ENCODE measurements at places on chromosomes 5 and 9.

DNA sequence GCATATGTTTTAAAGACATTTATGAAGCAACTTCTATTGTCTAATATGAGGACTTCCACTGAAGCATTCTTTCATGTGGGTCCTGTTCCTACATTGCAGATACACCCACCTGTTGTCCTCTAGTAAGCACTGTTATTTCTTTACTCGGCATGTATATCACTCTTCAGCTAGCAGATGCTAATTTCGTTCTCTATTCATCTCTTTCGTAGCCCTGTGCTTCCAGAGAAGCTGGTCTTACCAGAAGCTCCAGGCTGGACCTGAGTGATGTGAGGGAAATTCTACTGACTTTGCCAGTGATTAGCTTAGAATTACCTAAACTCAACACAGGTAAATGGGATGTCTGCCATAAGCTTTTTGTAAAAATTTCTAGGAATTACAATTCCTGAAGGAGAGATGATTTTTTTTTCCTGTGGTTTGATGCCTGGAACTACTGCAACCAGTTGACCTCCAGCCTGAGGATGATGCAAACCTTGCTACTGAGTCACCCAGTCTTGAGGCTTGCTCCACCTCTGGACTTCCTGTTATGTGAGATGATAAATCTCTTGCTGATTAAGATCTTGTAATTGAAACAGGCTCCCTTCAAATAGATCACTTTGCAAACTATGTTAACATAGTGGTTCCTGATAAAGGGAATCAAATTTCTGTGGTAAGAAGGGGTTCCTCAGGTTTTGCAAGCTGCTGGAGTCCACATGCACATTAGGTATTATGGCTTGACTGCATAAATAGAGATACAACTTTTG, 52.2 kb upstream of the SPINK5 start:
- no peak for DNase-seq

GRCh38 chr9:28925157-28925556, 1351.9 kb upstream of the C9orf72 start:
- DNase-seq: no peak

DNA sequence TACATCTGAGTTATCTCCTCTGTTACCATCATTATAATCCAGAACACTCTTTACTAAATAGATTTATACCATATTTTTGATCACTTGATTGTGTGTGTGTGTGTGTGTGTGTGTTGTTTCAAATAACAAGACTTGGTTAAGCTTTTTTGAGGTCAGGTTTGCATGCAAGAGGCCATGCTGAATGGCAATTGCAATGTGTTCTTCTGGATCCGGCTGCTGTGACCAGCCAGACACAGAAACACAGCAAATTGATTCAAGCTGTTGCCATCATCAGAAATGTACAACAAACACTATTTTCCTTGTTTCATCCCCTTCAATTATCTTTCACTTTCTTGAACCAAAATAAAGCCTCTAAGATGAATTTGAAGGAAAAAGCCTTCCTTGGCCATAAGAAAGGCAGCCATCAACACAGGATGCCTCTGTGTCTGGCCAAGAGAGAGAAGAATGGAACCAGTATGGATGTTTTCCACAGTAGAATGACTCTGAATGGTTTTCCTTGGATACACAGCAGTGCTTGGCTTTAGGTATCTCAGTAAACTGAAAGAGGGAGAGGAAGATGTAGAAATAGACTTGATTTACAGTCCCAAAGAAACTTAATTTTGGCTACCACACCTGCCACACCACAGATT, 53.9 kb downstream of the DPYSL3 start:
- no peak for DNase-seq

GRCh38 chr9:26789959-26790358, 102.6 kb downstream of the CAAP1 start:
- no peak for DNase-seq

GRCh38 chr5:108642170-108642906, 105.4 kb upstream of the FER start:
- DNase-seq: peak; percentile 46

GRCh38 chr9:86491468-86492266, 137.5 kb upstream of the TUT7 start:
- DNase-seq: no peak

GRCh38 chr5:78930721-78931120, 54.4 kb downstream of the ARSB start:
- no peak for DNase-seq

GRCh38 chr5:59312223-59312622, 581.3 kb downstream of the PDE4D start:
- DNase-seq: no peak

DNA sequence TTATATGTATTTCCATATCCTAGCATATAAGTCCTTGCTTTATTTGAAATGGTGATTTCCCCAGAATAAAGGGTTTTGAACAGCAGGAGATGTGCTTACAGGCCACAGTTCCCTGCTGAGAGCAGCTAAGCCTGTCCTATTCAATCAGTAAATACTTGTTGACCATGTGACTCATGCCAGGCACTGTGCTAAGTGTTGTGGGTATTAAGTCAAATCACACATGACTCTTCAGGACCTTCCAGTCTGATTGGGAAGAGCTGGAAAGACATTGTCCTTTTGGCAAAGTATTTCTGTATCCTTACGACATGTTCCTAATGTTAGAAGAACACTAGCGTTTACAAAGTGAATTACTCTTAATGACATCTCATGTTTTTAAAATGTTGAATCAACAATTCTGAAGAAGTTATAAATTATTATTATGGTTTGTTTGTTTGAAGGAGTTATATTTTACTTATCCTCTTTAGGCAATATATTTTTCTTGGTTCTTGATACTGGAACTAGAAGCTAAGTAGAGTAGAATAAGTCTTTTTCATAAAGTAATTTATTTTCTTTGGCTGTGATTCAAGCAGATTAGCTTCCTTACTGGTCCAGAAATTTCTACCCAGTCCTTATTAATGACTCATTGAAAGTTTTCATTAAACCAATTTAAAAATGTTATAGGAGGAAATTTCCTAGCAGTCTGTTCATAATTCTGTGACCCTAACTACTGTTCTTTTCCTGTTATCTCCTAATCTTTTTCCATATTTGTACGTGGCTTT, 82.1 kb downstream of the GAPVD1 start:
- no peak for DNase-seq

All from hippocampal formation (tissue), 2 donors.